NCI-H1694 (cell line): ENCODE measurements at places on chromosomes 6 and 20.

- no peak for DNase-seq
Measured at GRCh38 chr20:51594236-51595057, 51.9 kb upstream of the NFATC2 start.

GRCh38 chr6:104014163-104014959 lies 845.4 kb downstream of the HACE1 start:
- DNase-seq: no peak

DNA sequence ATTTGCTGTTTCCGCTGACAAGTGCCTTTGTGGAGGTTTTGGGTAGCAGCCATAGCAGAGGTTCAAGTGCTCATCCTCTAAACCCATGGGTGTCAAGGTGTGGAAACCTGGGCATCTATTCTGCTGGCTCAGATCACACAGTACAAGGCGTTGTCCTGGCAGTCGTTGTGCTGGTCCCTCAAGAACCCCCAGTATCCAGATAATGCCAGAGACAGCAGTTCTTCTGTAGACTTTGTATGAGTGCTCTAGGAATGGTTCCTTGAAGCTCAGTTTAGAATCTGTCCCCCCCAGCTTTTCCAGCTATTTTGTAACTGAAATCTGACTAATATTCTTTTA lies 655.7 kb upstream of the MAP3K7 start:
- no peak for DNase-seq

- DNase-seq: no peak
Measured at GRCh38 chr6:27133281-27134227, 113.9 kb upstream of the PRSS16 start.

- DNase-seq: peak; percentile 17
Measured at GRCh38 chr6:83854001-83854501, 891 bp downstream of the RIPPLY2 start.

DNA sequence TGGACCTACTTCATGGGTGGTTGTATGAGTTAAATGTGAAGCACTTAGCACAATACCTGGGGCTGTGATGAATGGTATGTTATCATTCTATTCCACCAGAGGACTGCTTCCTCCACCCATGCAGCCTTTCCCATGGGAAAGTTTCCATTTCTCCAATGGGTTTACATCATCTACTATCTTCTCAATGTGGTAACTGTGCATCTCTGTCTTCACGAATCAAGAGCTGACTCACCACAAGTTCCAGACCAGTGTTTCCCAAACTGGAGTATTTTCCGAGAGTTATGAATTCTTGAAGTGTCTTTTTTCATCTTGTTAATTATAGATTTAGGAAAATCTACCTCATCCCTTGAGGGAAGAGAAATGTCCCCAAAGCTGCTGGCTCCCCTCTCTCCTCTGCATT lies 182.8 kb downstream of the UNC5CL start:
- no peak for DNase-seq

DNA sequence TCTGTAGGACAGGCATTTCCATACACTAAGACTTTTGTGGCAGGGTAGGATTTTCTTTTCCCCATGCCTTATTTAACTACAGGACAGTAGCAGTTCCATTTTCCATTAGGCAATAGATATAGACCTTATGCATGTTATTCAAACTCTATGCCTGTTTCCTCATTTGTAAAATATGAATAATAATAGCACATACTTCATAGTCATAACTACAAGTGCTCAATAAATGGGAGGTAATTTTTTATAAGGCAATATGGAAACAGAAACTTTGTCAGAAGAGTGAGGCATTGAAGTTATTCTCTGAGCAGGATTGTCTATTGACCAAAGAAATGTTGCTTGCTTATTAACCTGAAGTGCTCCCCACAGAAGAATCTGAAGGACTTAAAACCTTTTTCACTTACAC lies 41.9 kb upstream of the TNFRSF21 start:
- DNase-seq: no peak

- no peak for DNase-seq
Measured at GRCh38 chr6:119077643-119078375, 655 bp downstream of the FAM184A start.

GRCh38 chr20:38326309-38326708 lies 20.0 kb upstream of the LBP start:
- DNase-seq: no peak

- DNase-seq: no peak
Measured at GRCh38 chr6:163721922-163722692, 307.6 kb downstream of the QKI start.

- no peak for DNase-seq
Measured at GRCh38 chr6:121522265-121522664, 86.8 kb downstream of the GJA1 start.

- DNase-seq: no peak
Measured at GRCh38 chr6:37371154-37372083, 17.6 kb downstream of the RNF8 start.

GRCh38 chr20:13042458-13042794 lies 33.7 kb downstream of the SPTLC3 start:
- DNase-seq: no peak

DNA sequence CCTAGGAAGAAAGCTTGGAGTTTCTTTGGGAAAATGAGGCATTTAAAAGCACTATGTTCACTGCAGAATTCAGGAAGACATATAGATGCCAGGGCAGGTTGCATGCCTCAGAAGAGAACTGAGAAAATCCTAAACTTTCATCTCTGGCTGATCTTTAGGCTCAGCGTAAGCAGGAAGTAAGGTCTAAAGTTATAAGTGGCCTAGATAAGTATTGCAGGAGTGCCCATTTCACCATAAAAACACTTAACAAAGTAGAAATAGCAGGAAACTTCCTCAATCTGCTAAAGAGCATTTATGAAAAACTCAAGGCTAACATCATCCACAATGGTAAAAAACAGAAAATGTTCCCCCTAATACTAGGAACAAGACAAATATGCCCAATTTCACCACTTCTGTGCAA lies 320.3 kb downstream of the BMP2 start:
- no peak for DNase-seq

- no peak for DNase-seq
Measured at GRCh38 chr6:37122861-37123260, 47.1 kb upstream of the PIM1 start.

DNA sequence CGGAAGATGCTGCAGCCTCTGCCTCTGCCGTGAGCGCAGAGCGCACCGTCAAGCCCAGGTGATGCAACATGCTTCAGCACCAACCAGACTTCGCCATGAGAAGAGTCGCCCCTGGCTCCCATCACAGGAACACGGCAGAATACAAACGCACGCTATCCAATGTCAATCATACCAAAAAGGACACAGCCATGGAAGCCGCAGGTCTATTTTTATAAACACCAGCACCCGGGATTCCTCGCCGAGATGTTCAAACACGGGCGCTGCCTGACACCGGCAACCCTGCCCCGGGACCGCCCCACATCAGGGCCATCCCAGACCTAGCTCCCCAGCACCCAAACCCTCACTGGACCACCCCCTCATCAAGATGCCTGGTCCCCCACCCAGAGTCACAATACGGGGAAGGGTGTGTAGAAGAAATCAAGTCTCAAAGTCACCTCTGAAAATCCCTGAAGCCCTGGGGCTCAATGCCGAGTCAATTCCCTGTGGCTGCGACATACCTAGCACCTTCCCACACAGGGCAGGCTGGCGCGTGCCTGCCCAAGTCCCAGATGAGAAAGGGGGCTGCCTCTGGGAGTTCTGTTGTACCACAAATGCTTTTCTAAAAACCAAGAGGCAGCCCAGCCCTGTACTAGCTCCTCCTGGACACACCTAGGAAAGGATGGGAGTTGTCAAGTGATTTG lies 17.9 kb downstream of the TAF4 start:
- DNase-seq: no peak

DNA sequence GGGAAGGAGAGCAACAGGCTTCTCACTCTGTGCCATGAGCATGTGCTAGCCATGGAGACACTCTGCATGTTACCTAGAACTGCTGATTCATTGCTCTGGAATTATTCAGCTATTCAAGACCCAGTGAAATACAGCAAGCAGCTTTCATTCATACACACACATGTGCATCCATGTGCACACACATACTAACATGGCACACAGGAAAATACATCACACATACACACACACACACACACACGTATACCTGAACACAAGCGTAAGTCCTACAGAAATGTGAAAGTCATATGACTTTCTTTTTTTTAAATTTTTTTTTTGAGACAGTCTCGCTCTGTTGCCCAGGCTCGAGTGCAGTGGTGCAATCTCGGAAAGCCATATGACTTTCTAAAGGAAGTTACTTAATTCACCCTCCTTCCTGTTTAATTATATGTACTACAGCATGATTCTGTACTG lies 108.2 kb upstream of the NFATC2 start:
- DNase-seq: no peak
